WERI-Rb-1 (cell line): ENCODE measurements at places on chromosomes 11 and 22.

GRCh38 chr11:9577556-9577955 lies 4.1 kb downstream of the WEE1 start:
- no peak for DNase-seq

DNA sequence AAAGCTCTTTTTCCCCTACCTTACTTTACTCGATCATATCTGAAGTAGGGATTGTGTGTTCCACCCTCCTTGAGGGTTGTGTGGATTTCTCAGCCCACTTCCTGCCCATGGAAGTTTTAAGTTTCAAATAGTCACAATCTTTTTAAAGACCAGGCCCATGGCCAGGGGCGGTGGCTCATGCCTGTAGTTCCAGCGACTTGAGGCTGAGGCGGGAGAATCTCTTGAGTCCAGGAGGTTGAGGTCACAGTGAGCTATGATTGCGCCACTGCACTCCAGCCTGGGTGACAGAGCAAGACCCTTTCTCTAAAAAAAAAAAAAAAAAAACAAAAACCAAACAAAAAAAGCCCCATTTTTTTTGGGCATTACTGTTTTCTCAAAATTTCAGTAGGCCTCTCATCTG lies 36.3 kb upstream of the LRRC10B start:
- DNase-seq = no peak

DNA sequence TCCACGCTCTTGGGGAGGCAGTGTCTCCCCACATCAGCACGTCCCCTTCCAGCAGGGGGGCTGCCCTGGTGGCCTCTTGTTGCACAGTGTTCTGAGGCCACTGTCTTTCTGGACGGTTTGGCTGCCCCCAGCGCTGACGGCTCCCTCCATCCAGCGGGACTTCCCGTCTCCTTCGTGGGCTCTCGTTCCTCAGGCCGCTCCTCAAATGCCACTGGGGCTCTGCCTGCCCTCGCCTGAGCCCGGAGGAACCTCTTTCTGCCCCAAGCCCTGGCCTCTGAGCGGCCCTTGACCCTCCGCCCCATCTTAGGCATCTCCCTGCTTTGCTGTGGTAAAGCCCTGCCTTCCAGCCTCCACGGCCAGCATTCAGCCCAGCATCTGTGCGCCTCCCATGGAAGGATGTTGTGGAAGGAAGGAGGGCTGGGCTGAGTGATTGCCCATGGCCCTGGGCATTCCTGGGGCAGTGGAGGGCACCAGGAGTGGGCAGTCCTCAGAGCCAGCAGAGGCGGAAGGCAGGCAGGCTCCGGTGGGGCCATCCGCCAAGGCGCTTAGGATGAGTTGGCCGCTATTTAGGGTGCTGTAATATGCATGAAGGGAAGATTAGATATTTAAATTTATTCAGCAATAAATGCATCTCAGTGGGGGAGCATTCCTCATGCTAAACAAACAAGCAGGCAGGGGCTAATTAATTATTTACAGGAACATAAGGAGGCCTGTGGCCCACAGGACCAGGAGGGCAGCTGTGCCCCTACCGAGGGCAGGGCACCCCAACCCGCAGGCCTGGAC lies 17.8 kb downstream of the OTUB1 start:
- DNase-seq = no peak

DNA sequence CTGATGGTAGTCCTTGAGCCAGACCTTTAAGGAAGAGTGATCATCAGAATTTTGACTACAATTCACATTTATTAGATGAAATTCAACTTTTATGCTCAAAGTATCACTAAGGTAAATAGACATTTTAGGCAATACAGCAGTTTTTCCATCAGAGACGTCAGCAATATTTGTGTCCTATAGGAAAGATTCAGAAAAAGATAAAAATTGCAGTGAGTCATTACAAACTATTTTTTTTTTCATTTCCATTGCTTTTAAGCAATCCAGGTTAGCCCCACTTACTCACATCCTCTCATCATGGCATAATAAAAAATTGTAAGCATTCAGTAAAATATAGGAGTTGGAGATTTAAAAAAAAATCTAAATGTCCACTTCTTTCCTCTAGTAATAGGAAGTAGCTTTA lies 46.9 kb downstream of the MSANTD4 start:
- no peak for DNase-seq

- DNase-seq = peak; percentile 27
Observed at GRCh38 chr11:111512296-111513239, at the start of gene BTG4. TSS of gene BTG4 (minus strand) at chr11:111512386. CDS start at chr11:111498776, 13,610 bp downstream.

DNA sequence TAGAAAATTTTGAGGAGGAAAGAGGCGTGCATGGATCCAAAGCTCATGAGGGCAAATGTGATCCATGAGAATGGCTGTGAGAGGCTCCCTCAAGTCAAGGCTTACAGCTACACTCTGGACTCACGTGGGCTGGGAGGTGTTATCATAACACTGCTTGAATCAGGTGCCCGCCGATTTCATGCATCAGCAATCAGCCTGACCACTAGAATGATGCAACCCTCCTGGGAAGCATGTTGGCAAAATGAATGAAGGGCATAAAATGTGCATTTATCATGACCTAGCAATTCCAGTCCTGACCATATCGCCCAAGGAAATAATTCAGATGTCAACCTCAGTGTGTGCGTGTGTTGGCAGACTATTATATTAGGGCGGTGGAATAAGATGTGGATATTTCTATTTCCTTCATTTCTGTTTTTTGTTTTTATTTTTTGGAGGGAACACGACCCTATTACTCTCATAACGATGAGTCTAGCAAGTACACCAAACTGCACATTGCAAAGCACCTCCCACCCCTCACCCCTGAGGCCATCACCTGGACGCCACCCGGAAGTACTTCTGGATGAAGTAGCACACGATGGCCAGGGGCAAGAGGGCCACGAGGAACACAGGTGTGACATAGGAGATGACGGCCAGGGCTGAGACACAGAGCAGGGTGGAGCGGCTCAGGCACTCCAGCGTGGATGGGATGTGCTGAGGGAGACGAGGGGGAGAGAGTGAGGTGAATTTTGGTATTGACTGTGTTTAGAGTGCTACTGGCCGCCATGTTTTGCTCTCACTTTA lies 15.7 kb upstream of the KCNJ11 start:
- no peak for DNase-seq
